ENCODE measurements at places on chromosomes 7 and 10.
A peak's percentile ranks its signal among the peaks of the same experiment; 100 is the strongest.

DNA sequence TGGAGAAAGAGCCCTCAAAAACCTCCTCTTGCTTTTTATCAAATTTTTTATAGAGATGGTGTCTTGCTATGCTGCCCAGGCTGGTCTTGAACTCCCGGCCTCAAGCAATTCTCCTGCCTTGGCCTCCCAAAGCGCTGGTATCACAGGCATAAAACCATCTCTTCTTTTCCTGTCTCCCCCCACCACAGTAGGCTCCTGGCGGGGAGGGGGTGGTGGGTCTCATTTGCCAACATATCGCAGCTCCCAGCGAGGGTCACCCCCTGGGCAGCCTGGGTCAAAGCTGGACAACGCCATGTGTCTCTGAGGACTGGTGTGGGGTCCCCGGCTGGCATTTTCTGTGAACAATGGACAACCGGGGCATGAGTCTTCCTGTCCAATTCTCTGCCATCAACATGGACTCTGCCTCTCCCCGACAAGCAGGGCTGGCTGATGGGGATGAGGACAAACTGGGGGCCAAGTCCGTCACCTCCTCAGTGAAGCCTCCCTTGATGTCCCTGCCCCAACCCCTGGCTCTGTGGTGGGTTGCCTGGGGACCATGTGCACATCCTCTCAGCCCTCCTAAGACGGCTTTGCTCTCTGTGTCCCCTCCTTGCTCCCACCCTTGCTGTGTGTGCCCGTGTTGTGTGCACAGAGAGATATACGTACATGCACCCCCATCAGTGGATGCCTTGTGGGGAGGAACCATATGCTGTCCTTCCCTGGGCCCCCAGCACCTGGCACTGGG is 86.4 kb upstream of the GNA12 start:
- no peak for DNase-seq

DNA sequence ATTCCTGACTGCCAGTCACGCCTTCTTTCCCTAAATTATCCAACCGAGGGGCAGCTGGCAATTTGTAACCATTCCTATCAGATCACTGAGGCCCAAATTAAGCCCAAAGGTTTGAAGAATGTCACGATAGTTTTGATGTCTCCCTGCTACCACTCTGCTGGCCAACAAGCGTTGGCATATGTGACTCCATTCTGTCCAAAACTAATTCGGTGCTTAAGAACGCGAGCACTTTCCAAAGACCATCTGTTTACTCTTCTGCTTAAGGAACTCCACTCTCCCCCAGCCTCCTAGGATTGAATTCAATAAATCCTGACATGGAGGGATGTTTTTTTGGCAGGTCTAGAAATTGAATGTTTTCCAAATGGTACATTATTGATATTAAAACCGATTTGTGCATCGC is 131.5 kb upstream of the CTBP2 start:
- no peak for DNase-seq

DNA sequence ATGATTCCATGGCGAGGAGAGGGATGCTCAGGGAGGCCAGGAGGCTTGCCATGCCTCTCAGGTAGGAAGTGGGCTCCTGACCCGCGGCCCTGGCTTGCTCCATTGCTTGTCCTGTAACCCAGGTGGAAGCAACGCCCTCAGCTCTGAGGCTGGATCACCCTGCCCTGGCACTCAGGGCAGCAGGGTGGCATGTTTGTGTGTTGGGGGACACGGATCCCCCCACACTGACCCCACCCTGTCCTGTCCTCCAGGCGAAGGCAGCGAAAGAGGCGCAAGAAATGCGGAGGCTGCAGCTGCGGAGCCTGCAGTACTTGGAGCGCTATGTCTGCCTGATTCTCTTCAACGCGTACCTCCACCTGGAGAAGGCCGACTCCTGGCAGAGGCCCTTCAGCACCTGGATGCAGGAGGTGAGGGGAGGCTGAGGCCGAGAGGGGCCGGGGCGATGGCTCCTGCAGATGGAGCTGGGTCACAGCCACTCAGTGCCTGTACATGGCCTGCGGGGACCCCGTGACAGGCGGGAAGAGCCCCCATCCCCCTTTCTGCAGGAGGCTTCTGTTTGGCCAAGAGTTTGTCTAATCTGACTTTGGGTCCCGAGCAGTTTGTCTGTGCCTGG is 38.3 kb downstream of the PRF1 start:
- DNase-seq, result no peak

- DNase-seq, result no peak
Measured at GRCh38 chr7:142196066-142196840, 61.6 kb downstream of the PRSS58 start.

GRCh38 chr7:35762781-35763180 is 38.1 kb upstream of the SEPTIN7 start:
- DNase-seq, result no peak

- DNase-seq, result no peak
Measured at GRCh38 chr10:27225642-27226257, 14.8 kb downstream of the ACBD5 start.

DNA sequence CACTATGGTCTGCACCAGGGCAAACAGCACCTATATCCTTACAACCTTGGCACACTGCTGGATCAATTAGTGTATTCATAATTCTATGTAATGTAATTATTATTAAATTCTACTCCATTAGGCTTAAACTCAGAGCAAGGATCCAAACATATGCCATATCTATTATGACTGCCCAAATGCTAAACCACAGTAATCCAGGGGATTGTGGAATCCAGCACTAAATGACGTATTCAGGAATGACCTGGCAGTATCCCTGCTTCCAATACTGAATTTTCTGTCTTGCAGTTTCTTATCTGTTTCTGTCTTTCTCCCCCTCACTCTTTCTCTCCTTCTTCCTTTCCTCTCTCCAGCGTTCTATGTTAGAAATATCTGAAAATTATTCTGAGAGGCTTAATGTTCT is 16.5 kb upstream of the UBE2D1 start:
- no peak for DNase-seq

DNA sequence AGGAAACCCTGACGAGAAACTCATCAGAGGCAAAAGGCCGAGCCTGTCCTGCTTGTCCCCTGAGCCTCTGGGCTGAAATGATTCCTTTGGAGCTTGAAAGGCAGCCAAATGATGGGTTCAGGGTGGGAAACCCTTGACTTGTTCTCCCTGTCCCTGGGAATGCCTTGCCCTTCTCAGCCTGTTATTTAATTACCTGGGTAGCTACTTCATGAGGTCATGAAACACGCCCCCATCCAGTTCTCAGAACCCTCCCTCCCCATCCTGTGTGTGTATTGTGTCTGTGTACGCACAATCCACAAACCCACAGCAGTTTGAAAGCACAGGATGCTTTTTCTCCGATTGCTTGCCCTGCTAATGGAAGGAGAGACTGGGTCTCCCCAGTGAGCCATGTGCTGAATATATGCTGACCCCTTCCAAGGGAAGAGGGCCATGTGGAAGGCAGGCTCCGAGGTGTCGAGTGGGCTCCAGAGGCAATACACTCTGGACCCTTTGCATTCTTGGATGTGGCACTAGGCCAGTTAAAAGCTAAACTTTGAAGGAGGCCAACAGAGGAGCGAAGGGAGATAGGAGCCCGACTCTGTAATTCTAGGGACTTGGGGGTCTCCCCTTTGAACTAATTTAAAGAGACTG is 10.6 kb downstream of the DUSP5 start:
- no peak for DNase-seq

- no peak for DNase-seq
Measured at GRCh38 chr10:128657548-128657947, 531.3 kb upstream of the MKI67 start.

DNA sequence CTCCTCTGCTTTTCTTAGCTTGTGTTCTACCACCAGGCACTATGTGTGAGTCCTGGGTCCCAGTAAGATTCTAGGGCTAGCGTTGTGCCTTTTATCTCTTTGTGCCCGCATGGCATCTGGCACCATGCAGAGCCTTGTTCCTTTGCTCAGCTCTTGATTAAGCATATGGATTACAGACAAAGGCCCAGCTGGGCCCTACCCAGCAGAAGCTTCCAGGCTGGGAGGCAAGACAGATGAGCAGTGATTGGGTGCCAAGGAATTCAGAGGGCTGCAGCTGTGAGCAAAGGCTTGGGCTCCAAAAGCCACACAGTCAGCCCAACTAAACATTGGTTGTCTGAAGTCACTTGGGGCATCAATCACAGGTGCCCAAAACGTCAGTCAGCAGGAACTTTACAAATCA is 2.0 kb downstream of the ACSM6 start:
- DNase-seq, result peak; percentile 25

DNA sequence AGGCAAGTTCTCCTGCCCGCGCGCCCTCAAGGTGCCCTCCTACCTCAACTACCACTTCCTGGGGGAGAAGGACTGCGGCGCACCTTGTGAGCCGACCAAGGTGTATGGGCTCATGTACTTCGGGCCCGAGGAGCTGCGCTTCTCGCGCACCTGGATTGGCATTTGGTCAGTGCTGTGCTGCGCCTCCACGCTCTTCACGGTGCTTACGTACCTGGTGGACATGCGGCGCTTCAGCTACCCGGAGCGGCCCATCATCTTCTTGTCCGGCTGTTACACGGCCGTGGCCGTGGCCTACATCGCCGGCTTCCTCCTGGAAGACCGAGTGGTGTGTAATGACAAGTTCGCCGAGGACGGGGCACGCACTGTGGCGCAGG is 1.4 kb downstream of the FZD1 start:
- no peak for DNase-seq

DNA sequence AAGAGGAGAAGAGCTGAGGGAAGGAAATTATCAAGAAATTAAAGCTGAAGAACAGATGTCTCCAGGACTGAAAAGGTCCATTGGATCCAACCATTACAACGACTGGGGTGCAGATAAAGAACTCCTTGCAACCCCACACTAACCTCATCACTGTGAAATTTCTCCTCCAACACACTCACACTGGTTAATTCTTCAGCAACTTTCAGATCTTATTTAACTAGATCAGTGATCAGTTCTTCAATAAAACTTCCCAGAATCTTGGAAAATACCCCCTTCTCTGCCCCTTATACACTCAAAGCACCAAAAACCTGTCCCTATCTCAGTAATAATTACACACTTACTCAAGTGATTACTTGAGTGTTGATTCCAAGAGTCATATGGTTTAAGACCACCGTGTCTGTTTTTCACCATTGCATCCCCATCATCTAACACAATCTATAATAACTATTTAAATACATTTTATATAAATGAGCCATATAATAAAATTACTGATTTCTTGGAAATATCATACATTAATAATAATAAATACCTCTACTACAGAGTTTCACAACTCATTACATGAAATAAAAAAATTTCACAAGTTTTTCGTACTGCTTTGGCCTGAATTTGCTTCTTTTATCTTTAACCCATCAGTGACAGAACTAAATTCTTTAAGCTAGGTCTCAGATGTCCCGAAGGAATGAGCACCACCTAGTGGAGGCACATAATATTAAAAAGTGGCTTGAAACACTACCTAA is 123.7 kb downstream of the MPP7 start:
- DNase-seq, result no peak

- no peak for DNase-seq
Measured at GRCh38 chr10:100623521-100624230, 87.9 kb downstream of the HIF1AN start.
